GM23248 (cell line): ENCODE measurements at places on chromosomes 11 and 22. TPM values are rescaled to one million over a fixed set of nuclear protein-coding genes. Genes with fewer than 3 reads are reported as not detected.

The GGT5 gene
- total RNA-seq: 0.38 and 1.3 TPM in 2 replicates

The USP28 gene
- total RNA-seq: 20.6 and 25.1 TPM in 2 replicates

The GPHA2 gene
- total RNA-seq: not detected in 2 replicates

The TLCD5 gene
- 6.8 and 11.1 TPM in 2 replicates for total RNA-seq

The OR4D6 gene
- not detected in 2 replicates for total RNA-seq

The GLYATL1 gene
- total RNA-seq: not detected in 2 replicates

The SLC5A12 gene
- total RNA-seq: 0.43 TPM in 1 of 2 replicates, not detected in the other

The TECTA gene
- under 0.01 and 1.4 TPM in 2 replicates for total RNA-seq

The OTOG gene
- total RNA-seq: not detected in 2 replicates

The SMC1B gene
- 0.13 TPM in 1 of 2 replicates, not detected in the other for total RNA-seq

The CELSR1 gene
- 0.38 and 0.54 TPM in 2 replicates for total RNA-seq

The PRODH gene
- not detected in 2 replicates for total RNA-seq

The KRTAP5-8 gene
- total RNA-seq: not detected in 2 replicates
